ENCODE measurements at places on chromosomes 7 and 10.

DNA sequence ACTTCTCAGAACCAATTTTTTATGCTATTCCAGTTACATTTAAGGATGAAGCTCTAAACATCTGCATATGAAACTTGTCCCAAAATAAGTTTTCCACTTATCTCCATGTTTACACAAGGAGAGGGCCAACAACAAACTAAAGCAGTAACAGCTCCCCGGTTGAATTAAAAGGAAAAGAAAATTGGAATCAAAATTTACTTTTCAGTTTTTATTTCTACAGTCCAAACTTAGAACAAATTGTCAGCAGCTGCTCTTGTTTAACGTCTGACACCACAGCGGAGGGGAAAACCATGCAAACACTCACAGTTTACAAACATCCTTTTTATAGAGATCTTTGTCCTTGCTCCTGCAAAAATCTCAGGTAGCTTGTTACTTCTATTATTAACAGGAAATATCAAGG, 101.3 kb downstream of the COL28A1 start:
- DNase-seq, result no peak

DNA sequence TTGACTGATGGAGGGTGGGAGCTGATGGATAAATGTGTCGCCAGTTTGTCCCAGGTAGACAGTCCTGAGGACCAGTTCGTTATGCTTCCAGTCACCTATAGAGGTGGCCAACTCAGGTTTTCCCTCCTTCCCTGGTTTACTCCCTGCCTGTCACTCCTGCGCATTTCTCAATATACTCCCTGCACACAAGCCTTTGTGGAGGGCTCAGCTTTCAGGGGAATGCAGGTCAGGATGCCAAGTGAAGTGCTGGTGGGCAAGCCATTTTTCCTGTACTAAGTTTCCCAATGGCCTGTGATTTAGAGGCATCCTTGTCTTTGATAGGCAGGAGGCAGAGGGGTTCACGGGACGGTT, 473.5 kb upstream of the ZMIZ1 start:
- no peak for DNase-seq

DNA sequence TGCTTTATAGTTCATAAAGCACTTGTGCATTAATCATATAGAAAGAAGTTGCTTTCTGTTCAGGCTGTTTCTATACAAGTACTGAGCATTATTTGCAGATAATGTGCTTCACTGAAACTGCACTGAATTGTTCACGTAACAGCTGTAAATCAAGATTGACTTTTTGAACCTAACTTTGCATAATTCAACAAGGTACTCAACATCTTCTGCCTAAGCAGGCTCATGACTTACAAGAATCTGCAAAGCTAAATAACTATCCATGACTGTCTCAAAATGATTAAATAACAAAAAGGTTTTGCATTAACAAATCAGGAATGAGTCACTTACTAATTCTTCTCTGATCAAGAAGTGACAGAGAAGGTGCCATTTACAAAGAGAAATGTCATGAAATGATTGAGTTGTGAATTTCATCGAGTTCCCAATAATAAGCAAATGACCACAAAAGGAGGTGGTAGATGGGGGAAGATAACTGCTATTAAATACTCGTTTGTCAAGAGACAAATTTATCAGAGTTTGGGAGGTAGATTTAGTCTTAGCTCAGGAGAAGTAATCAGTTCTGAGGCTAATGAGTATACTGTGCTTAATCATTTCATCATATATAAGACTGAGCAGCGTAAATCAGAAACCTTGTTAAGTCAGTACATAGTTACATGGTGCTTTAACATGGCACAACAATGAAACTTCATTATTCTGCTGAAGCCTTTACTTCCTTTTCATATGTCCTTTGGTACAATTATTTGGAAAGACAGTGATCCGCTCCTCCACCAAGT, 161.3 kb upstream of the LRRN3 start:
- DNase-seq, result no peak

DNA sequence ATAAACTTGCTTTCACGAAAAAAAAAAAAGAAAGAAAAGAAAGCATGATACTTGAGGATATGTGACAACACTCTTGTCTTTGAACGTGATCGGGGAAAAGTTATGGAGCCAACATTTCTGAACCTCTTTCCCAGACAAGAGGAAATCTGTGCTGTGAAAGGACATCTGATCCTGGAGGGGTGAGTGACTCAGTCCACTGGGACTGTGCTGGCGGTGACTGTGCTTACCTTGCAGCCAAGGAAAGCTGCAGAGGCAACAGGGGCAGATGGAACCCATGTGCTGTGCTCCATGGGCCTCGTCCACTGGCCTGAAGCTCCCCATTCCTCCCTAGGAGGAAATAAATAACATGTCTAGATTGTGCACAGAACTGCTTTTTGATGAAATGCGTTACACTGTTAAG, 116.5 kb upstream of the RAB11FIP2 start:
- no peak for DNase-seq

- DNase-seq, result no peak
These were observed 38.2 kb downstream of the FKBP6 start for GRCh38 chr7:73366127-73366526.

- DNase-seq, result no peak
These were observed 473.7 kb downstream of the SUGCT start for GRCh38 chr7:40608321-40609075.

DNA sequence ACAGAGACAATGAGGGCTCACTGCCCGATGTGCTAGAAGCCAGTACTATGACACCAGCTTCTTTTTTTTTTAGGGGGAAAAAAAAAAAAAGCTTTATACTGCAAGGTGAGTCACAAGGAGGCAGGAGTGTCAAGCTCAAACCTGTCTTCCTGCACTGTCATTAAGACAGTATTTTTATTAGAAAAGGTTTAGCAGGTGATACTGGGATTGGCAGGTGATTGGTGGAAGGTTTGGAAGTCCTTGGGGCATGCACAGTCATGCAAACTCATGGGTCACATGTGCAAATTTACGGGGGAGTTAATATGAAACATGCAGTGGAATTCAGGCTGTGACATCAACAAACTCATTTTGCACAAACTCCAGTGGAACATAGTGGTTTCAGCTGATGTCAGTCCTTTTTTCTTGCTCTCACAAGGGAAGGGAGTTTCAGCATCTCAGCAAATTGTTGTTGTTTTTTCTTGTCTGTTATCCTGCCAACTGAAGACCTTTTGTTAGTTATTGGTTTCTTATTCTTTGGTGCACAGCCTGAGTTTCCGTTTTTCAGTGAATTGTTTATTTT, 530.6 kb downstream of the ANKRD7 start:
- no peak for DNase-seq

DNA sequence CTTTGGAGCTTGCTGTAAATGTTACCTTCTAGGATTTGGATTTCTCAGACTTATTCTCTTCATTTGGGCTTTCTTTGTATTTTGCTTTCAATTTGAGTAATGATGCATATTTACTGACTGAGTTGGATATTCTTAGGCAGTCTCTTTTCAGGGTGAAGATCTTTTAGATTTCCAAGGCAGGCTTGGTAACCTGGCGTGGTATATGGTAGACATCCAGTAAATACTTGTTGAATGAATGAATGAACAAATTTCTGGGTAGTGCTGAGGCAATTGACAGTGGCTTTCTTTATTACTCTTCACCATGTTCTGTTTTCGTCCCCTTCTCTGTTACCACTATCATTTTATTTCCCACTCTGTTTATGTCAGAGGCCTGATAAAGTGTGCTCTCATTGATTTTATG, 27.1 kb downstream of the BBS9 start:
- no peak for DNase-seq

GRCh38 chr7:100093054-100093453, 4.3 kb downstream of the COPS6 start:
- DNase-seq, result no peak

GRCh38 chr7:35029311-35029710, 8.0 kb downstream of the DPY19L1 start:
- no peak for DNase-seq

- DNase-seq, result no peak
These were observed 5.9 kb downstream of the TNKS2 start for GRCh38 chr10:91804126-91804510.

- DNase-seq, result no peak
These were observed 46.1 kb upstream of the SLF2 start for GRCh38 chr10:100866575-100867098.

DNA sequence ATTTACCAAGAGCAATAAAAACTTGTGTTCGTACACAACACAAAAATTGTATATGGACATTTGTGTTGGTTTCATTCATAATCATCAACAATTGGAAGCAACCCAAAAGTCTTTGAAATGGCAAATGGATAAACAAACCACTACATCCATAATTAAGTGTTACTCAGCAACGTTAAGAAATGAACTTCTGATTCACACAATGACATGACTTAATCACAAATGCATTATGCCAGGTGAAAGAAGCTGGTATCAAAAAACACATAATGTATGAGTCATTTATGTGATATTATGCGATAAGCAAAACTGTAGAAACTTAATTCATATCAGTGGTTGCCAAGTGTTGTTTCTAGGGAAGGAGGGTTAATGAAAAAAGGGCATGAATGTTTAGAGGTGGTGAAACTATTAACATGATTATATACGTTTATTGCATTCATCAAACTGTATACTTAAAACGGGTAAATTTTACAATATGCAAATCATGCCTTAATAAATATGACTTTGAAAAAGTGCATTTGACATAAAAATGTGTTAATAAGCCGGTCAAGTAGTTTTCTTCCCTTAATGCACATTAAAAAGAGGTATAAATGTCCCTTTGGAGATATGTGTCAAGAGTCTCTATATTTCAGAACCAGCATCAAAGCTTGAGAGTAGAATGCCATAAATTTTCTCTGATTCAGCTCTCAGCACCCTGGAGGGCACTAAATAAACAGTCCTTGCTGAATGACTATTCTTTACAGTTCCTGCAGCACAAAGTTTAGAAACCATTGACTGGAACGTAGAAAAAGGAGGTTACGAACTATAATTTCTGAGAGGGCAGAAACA, 84.8 kb upstream of the GRM3 start:
- DNase-seq, result no peak

DNA sequence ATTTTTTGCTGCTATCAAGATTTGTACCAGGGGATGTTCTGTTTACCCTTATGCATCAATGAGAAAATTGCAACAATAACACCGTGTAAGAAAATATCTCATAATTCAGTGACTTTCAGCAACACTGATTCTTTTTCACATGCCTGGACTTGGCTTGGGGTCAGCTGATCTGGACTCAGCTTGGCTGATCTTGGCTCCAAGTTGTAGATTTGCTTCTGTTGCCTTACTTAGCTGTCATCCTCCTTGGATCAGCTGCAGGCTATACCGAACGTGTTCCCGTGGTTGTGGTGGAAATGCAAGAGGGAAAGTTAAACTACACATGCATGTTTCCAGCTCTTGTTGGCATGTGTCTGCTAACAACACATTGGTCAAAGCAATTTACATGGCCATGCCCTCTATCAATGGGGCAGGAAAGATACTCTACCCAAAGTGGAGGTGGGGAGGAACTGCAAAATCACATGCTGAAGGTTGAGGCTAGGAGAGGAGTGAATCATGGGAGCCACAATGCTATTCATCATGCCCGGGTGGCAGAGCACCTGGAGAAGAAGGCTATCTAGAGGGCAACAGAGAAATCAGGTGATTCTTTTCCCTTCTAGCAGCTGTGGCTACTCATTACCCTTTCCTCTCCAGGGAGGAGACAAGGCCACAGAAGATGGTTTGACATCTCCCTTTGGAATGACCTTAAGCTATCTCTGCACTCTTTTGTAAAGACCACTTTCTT, 1276.3 kb upstream of the AUTS2 start:
- DNase-seq, result no peak

DNA sequence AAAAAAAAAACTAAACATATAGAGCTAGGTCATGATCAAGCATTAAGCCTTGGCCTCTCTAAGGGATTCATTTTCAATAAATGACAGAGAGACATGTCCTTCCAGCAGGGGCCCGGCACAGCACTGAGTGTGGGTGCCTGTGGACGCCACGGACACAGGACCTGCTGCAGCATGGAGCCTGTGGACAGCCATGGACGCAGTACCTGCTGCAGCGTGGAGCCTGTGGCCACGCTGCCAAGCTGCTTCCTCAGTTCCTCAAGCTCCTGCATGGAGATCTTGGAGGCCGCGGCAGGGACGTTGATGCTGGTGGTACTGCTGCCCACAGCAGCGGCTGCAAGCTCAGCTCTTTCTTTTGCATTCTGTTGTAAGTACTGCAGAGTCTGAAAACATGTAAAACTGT, 9.4 kb downstream of the TUBGCP2 start:
- DNase-seq, result no peak

DNA sequence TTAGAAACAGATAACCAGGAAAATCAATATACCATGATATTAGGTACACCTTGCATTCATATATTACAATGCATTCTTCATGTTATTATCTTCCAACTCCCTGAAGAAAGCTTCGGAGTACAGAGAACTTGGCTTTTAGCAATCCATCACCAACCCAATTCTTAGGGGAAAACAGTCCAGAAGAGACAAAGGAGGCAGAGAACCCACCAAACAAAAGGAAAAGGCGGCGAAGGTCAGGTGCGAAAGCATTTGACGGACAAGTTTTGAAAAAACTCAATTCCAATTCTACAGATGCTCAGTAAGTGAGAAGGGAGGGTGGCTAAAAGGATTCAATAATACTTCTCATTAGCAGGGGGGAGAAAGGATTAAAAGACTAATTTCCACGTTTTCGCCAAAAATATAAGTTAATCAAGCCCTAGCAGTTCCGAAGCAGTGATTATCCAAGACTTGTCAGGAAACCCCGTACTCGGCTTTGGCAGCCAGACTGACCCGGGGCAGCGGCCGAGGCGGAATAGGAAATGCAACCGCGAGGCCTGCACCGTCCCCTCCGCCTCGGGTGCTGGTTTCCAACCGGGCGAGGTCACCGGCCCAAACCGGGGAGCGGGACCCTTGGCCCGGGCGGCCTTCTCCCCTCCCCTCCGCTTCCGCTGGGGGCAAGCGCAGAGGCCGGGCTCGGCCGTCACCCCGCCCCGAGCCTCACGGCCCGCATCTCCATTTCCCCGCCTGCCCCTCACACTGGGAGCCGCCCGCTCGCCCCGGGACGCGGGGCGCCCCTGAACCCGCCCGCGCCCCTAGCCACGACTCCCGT, 747 bp downstream of the GDI2 start:
- peak; percentile 20 for DNase-seq

GRCh38 chr10:988667-989545, 672 bp downstream of the GTPBP4 start:
- DNase-seq, result no peak

DNA sequence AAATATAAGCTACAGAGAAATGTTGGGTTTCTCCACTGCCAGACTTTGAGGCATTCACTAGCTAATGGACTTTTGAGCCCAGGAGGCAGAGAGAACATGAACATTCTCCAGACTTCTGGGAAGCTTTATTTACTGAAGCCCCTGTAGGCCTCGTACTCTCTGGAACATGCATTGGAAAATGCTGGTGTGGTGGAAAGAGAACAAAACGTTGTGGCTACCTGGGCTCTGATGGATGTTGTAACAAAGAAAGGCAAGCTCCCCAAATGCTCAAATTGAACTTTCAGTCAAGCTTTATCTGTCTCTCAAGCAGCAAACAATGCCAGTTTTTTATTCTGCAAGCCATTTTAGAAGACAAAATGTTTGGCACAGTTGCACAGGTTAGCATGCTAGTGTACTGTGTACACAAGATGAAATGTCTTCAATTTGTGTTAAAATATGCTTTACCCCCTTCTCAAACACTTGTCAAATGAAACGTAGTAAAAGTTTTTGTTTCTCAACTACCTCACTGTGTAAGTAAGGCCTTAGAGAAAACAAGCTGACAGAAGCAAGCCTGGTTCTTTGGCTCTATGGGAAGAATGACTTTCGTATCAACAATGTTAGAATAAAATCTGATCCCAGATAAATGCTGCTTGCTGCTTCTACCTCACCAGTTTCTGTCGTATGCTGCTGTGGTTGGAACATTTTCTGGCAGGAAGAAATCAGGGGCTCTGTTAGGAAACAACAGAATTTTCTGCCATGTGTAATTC, 71.0 kb upstream of the CC2D2B start:
- no peak for DNase-seq
